Hindlimb muscle (tissue), 1 donor: ENCODE measurements at places on chromosomes 7 and 10.

- no peak for DNase-seq
Observed at GRCh38 chr10:22504766-22505165, 159.5 kb downstream of the SPAG6 start.

- no peak for DNase-seq
Observed at GRCh38 chr7:3712841-3713240, 411.8 kb downstream of the SDK1 start.

GRCh38 chr7:6545398-6546126 is 5.7 kb downstream of the GRID2IP start:
- DNase-seq: no peak

- no peak for DNase-seq
Observed at GRCh38 chr7:30303312-30304039, 19.1 kb downstream of the ZNRF2 start.

GRCh38 chr10:112797197-112797596 is 152.8 kb upstream of the TCF7L2 start:
- no peak for DNase-seq

DNA sequence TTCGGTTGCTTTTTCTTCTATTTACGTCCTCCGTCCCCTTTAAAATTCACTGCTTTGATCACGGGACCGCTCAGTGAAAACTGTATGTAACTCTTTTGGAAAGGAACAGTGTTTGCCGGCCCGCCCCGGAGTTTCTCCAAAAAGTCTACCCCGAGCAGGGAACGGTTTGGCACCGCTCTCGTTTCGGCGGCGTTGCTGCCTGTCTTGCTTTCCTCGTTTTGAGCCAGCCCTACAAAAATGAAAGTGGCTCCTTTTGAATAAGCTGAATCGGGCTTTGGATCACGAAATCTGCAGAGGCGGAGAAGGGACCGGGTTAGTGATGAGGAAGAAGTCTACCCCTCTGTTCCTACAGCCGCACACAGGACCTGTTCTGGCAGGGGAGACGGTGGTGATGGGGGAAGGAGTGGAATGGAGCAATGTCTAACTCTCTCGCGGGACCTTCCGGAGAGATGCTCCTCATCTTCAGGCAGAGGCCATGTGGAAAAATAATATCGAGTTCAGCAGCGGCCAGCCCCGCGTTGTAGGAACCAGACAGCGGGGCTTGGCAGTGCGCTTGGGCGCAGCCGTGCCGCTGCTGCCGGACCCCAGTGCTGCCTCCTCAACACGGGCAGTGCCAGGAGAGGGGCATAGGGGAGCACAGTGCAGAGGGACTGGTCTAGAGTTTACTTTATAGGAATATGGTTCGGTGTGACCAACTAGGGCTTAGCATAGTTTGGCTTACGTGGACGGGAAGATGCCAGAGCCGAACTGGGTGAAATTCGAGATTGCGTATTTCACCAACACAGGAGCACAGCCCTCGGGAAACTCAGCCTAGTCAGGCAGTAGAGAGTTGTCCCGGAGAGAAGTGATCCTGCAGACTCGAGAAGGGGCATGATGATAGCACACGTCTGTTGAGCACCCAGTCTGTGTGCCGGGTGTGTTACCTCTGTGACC is 1.4 kb downstream of the HTRA1 start:
- DNase-seq: peak; percentile 79

DNA sequence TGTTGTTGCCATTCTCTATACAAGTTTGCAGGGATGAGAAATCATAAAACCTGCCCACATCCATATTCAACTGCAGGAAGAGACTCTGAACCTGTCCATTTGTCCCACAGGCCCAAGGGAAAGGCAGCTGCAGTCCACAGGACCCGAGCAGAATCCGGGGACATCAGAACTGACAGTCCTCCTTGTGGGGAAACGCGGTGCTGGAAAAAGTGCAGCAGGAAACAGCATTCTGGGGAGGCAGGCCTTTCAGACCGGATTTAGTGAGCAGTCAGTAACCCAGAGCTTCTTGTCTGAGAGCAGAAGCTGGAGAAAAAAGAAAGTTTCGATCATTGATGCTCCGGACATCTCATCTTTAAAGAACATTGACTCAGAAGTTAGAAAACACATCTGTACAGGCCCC is 23.5 kb downstream of the GIMAP8 start:
- no peak for DNase-seq

GRCh38 chr10:125868372-125868975 is 12.6 kb downstream of the DHX32 start:
- DNase-seq: peak; percentile 13

DNA sequence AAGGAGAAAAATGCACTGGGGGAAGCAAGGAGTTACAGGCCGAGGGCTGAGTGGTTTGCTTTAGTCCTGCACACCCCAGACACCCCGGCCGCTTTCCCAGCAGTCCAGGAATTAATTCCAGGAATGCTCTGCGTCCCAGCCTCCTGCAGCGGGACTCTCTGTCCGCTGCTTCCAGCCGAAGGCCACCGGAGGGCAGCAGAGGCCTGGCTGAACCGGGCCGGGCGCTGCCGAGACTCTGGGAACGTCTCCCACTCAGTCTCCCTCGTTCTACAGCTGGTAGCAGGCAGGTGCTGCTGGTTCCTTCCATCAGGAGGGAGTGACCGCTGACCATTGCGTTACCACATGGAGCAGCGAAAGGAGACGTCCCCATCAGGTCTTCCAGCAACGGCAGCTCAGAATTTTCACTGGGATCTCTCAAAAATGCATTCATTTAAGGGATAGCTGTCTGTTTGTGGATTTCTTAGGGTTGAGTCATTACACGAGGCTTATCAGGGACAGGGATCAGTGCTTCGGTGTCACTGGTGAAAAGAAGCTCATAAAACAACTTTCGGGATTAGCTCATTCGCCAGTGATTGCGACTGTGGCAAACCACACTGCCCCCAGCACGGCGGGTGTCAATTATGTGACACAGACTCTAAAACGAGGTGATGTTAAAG is 24.9 kb upstream of the PITRM1 start:
- DNase-seq: peak; percentile 87

- DNase-seq: no peak
Observed at GRCh38 chr10:1154531-1155295, 98.5 kb downstream of the WDR37 start.

DNA sequence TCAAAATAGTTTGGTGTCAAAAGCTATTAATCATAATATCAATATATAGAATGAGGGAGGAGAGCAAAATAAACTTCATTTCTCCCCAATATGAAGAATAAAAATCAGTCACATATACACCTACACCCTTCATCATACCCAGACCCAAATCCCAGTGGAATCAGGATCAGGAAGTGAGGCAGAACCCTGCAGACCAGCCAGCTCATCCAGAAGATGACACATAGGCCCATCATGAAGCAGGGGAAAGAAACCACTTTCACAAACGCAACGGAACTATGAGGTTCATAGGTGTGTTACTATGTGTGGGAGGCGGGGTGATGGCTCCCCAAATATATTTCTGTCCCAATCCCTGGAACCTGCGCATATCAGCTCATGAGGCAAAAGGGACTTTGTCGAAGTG is 89.0 kb downstream of the RSU1 start:
- DNase-seq: no peak

DNA sequence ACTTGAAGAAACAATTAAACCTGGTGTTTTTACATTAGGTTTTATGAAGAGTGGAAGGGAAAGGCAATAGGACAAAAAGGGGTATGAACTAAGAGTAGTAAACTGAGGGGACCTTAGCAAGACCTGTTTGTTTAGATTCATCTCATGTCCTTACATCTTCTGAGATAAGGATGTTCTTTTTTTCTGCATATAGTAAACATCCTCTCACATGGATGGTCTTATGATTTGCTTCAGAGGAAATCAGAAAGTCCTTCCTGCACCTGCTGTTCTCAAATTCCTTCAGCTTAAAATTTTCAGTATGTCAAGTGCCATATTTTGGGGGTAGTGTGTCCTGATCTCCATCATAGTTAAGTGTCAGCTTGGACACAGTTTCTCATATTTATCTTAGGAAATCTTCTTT is 232.6 kb downstream of the ADK start:
- no peak for DNase-seq

DNA sequence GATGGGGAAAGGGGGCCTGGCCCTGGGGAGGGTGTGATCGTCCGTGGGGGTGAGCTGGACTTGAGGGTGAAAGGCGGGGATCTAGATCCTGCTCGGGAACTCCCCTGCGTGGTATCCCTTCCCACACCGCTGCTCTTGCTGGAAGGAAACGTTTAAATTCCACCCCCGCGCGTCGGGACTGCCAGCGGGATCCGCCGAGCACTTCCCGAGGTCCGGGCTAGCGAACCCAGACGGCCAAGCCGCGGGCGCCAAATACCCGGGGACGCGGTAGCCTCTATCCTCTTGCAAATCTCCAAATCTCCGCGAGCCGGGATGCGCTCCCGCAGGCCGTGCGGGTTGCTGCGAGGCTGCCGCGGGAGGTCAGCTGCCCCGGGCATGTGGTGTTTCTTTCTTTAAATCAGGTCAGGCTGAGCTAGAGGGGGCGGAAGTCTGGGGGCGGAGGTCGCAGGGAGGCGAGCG is 904 bp downstream of the NPTX2 start:
- no peak for DNase-seq

DNA sequence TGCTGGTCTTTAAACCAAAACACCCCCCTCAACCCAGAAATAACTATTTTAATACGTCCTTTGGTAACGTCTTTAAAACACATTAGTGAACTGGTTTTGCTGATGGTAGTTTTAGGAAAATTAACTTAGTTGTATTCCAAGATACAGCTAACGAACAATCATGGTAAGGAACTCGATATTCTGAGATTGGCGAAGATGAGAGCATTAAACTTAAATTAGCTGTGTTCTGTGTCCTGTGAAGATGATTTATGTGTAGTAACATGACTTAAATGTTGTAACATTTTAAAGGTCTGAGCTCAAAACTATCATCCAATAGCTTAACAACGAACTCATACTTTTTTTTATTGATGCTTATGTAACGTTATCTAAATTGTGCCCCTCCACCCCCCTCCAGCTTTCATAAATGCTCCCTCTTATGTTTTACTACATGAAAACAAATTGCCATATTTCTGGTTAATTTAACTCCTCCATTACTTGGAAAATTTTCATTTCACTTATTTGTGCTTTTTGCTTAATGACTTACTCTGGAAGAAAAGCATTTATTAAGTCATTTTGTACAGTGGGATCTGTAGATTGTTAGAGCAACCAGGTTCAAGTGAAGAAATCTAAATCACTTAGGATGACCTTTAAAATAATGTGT is 1.7 kb downstream of the SDK1 start:
- DNase-seq: no peak

GRCh38 chr10:127018298-127018650 is 113.0 kb downstream of the DOCK1 start:
- DNase-seq: no peak

DNA sequence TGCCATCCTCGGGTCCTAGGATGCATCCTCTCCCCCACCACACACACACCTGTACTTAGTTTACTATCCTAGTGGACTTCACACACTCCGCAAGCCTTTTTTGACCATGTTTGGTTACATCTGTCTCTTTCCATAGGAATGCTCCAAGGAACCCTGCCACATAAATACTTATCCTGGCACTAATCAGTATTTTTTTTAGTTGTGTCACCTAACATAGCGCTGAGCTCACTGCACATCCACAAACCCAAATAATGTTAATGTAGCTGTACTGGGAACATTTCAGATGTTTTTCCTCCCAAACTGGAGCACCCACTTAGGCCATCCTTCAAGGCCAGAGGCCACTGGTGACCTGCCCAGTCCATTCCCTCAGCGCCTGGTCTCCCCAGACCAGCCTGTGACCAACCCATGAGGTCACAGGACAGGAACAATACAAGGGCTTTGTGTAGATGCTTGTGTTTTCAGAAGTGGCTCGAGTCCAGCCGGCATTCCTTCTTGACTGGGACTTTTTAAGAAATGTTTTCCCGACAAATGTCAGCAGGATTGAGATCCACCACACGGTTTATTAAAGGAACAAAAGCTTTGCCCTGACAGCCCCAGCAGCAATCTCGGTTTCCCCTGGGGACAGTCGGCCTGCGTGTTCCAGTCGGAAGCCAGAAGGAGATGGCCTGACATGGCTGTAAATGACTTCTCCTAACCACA is 181.4 kb downstream of the JCAD start:
- DNase-seq: no peak

DNA sequence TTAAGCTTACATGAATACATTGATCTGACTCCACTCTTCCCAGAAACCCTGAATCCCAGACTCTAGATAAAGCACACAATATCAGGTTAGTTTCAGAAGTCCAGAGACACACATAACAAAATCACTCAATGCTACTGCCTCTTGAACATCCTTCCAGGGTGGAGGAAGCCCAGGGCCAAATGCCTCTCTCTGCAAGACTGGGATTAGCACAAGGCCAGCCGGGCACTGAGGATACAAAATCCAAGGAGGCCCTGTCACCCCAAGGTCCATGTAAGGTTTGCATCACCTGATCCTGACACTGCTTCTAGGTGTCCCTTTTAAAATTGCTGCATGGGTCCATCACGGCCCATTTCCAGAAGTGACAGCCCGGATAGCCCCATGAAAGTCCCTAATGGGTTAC is 2.6 kb upstream of the PLXNA4 start:
- no peak for DNase-seq

DNA sequence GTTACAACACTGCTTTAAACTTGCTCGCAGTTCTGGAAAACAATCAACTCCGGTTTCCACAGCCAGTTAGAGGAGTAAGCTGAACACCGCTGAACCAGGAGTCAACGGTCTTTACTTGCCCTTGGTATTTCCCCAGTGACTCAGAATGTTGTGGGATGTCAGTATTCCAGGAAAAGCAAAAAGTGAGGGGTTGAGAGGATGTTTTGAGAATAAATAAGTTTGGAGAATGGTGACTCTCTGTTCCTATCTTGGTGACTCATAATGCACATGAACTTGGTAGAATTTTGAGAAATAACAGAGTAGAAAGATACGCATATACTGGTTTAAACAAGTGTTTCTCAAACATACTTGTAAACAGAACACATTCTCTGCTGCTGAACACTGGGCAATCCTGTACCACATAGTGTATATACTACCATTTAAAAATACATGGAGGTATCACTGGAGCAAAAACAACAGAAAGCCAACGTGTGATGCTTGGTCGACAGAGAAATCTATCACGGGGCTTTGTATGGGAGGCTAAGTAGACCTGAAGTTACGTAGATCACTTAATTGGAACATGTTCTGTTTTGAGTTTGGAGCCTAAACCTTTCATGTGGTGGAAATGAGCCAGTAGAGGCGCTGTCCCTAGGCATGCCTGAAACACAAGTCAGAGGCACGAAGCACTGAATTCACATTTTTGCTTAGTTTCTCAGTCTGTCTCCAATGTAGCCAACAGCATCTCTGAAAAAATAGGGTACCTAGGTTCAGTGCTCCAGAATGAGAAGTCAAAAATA is 534.3 kb downstream of the PARD3 start:
- DNase-seq: peak; percentile 47

GRCh38 chr7:70487886-70488285 is 644.1 kb upstream of the GALNT17 start:
- DNase-seq: no peak
